ENCODE measurements at places on chromosomes 16 and 17.

- DNase-seq = no peak
Measured at GRCh38 chr16:22711847-22712246, 102.1 kb upstream of the HS3ST2 start.

DNA sequence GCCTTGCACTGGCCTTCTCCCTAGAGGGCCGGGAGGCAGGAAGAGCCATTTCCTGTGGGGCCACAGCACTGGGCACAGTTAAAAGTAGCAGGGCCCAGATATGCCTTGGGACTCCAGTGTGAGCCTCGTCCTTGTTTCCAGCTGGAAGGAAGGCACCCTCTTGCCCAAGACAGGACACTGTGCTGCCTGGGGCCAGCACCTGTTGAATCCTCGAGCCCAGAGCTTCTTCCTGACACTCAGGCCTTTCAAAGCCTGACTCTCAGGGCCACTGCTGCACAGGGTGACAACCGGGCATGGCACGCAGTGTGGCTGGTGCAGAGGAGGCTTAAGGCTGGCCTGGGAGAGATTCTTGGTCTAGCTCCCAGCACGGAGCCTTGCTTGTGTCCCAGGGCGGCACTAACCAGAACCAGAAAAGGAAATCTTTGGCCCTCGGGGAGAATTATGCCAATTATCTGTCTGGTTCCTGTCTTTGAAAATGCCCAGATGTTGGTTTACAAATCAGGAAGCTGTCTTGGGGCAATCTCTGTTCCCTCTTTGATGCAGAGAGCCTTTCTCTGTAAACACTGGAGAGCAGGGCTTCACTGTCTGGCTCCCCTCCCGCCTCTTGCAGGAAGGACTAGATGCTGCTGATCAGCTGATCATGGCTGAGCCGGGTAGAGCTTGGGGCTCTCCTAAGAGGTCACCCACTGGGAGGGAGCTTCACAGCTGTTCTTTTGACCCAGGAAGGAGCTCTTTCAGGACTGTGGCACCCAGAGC is 11.1 kb downstream of the LDHD start:
- no peak for DNase-seq

DNA sequence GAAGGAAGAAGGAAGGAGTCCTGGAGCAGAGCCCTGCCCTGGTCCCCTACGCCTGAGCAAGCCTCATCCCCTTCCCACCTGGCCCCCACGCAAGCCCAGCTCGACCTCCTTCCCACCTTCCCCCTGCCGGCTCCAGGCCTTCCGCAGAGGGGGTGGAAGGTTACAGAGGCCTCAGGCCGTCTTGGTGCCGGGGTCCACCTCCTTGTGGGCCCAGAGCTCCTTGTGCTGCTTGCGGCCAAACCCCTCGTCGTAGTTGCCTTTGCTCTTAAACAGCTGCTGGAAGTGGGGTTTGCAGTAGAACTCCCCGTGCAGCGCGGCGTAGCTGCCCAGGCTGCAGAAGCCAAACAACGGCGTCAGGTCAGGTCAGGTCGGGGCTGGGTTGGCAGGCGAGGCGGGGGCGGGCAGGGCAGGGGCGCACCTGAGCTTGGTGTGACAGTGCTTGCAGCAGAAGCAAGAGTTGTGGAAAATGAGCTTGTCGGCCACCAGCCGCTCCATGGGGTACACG is 1.5 kb downstream of the LIMD2 start:
- DNase-seq = no peak

DNA sequence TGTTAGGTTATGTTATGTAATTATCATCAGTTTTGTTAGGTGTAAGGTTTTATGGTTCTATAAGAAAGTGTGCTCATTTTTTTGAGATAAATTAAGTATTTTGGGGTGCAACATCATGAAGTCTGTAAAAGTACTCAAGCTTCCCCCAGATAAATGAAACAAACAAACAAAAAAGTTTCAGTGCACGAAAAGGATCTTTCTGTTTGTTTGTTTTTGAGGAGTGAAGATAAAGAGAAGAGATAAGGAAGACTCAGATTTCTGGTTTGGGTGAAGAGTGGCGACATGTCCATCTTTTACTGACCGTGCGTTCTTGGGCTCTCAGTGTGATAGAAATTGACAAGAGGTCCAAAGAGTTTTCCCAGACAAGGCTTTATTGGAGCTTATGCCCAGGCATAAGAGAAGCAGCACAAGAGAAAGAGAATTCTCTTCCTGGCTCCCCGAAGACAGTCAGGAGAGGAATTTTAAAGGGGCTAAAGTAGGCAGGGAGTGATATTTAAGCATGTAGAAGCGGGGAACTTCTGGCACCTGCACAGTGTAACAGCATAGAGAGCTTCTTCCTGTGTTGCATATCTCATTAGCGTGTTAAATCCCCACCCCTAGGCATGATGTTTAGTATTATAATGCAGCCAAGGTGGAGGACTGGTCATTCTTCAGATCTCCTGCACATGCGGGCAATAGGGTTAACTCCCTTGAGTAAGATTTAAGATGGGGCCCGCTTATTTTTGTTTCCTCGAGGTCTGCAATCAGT is 71.3 kb downstream of the PLCG2 start:
- DNase-seq = no peak

- DNase-seq = no peak
Measured at GRCh38 chr16:56368545-56368944, 56.8 kb downstream of the AMFR start.

- no peak for DNase-seq
Measured at GRCh38 chr17:71313866-71314265, 807.0 kb upstream of the SOX9 start.

GRCh38 chr17:76538281-76538931 is 897 bp upstream of the CYGB start:
- DNase-seq = no peak

GRCh38 chr16:17802571-17802970 is 331.8 kb upstream of the XYLT1 start:
- no peak for DNase-seq

DNA sequence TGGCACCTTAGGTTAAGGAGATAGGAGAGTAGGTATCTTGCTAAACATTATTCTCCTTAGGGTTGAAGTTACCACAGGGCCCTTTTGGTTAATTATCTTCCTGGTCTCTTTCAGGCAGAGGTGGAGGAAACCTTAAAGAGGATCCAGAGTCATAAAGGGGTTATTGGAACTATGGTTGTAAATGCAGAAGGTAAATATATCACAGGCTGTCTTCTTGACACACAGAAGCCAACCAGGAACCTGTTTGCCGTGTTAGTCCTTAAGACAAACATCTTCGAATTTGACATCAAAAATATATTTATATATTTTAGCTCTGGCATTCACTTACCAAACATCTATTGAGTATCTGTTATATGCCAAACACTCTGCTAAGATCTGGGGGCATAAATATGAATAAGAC is 2.4 kb downstream of the DYNLRB2 start:
- DNase-seq = no peak

GRCh38 chr17:71600137-71600789 is 520.6 kb upstream of the SOX9 start:
- DNase-seq = no peak

DNA sequence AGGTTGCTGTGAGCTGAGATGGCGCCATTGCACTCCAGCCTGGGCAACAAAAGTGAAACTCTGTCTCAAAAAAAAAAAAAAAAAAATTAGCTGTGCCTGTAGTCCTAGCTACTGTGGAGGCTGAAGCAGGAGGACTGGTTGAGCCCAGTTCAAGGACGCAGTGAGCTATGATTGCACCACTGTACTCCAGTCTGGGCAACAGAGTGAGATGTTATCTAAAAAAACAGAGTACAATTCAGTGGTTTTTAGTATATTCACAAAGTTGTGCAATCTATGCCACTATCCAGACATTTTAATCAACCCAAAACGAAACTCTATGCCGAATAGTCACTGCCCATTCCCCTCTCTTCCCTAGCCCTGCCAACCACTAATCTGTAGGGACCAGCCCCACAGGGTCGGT is 25.1 kb downstream of the C16orf54 start:
- no peak for DNase-seq

GRCh38 chr16:11170696-11171447 is 85.1 kb downstream of the SOCS1 start:
- DNase-seq = no peak

DNA sequence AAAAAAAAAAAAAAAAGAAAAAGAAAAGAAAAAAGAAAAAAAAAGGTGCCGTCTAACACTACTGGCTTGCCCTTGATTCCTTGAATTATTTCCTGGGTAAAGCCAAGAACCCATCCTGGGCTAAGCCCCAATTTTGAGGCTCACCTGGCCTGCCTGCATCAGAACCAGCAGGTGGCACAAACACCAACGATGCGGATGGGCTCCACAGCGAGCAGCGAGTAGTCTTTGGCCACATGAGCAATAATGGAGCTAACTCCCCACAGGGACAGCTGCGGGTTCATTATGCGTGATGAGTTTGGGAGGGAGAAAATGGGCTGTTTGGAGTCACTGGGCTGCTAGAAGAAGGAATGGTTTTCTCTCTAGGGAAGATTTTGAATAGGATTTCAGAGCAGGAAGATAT is 91.1 kb downstream of the ASIC2 start:
- DNase-seq = no peak

DNA sequence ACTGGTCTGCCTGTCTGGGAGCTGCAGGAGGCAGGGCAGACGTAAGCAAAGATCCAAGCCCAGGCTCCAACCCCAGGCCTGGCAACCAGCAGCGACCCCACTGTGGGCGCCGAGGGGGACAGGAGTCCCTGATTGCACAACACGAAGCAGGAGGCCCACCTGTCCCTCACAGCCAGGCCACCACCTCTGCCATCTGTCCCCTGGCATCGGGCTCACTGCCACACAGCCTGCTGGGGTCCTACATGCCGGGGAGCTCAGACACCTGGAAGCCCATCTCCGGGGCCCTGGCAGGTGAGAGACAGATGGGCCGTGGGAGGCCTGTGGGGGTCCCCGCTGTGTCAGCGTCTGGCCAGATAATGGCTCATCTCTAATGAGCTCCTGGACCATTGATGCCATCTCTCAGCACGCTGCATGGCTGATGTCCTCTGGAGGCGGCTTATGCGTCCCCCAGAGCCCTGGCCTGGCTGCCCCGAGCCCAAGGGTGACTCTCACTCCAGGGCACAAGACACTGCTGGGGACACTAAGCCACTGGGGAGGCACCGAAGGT is 11.3 kb upstream of the RASD1 start:
- DNase-seq = no peak

GRCh38 chr17:10286324-10286723 is 86.5 kb downstream of the MYH13 start:
- no peak for DNase-seq

DNA sequence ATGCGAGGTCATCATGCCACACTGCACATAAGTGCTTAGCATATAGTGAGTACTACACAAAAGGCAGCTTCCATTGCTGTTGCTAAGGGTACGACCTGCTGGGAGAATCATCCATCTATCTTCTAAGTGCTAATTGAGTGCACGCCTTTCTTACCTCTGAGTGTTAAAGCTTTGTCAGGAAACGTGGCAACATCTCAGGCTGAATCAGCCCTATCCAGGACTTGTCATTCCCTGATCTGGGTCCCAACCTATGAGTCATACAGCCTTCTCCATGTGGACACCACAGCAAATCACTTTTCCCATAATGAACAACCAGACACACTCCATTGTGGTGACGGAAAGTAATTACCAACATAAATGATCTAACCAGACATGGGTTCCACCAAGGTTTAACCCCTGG is 201.1 kb upstream of the MAF start:
- DNase-seq = no peak

DNA sequence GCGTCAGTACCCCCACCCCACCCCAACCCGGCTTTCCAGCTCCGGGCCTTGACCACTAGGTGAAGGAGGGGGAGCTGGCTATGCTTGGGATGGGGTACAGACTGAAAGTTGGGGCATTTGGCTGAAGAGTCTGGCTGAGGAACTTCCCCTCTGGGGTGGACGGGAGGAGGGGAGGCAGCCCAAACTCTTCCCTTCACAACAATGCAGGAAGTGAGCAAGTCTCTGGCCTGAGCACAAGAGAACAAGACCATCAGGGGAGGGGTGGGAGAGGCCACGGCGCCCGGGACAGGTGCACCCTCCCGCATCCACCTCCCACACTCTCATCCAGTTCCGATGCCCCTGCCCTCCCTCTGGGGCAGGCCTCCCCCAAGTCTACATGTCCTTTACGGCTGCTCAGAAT is 5.6 kb downstream of the USH1G start:
- DNase-seq = no peak

DNA sequence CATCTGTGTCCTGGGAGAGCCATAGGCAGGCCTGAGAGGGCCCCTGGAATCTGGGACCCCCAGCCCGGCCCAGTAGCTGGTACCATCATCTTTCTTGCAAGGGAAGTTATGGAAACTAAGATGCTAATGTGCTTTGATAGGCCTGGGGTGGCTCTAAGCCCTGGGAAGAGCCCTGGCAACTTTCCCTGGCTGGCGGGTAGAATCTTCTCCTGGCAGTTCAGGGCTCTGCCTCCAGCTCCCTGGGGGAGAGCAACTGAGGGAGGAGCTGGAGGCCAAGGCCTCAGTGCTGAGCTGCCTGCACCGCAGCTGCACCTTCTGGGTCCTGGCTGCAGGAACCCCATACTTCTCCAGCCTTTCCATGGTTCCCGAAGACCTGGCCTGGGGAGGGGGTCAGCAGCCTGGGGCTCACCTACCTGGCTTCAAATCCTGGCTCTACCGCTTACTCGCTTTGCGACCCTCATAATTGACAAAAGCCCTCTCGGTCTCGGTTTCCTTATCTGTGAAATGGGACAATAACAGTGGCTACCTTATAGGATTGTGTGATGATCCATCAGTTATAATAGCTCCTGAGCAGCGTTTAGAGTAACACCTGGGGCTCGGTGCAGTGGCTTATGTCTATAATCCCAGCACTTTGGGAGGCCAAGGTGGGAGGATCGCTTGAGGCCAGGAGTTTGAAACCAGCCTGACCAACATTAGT is 333.7 kb downstream of the SEC14L1 start:
- no peak for DNase-seq

DNA sequence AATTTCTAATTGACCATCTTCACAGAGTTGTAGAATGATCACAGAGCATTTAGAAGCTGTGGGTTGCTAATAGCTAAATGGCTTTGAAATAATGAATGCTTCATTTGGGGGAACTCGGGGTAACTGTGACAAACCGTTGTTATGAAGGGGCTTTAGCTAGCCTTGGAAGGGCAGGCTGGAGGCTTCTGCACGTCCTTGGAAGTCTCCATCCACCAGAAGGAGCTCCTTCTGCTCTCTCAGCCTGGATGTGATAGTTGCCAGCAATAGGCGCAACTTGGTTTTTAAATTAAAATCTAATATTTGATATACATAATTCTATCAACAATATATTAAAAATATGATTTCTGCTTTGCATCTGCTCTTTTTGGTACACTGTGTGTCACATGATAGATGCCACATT is 200.5 kb downstream of the RPTOR start:
- no peak for DNase-seq

GRCh38 chr16:27764427-27764826 is 214.5 kb downstream of the KATNIP start:
- DNase-seq = no peak
